ENCODE measurements at places on chromosomes 5 and 9.

GRCh38 chr5:86866036-86866435 is 248.3 kb downstream of the COX7C start:
- no peak for DNase-seq

- no peak for DNase-seq
Measured at GRCh38 chr9:71680189-71680980, 87.9 kb downstream of the CEMIP2 start.

GRCh38 chr9:112777914-112778313 is 27.4 kb downstream of the SNX30 start:
- DNase-seq = no peak

DNA sequence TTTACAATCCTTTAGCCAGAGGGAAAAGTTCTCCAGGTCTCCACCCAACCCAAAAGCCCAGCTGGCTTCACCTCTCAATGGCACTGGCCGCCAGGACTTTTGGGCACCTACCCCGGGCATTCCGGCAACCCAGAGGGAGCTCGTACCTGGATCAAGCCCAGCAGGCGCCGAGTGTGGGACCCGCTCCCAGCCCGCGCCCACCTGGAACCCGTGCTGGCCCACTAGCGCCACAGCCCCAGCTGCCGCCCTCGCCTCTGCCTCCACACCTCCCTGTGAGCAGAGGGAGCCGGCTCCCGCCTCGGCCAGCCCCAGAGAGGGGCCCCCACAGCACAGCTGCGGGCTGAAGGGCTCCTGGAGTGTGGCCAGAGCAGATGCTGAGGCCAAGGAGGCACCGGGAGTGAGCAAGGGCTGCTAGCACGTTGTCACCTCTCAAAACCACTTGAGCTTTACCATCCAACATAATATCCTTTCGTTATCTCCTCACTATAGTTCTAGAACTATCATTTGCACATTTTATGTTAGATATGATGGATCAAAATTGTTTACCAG is 69.7 kb downstream of the GCNT1 start:
- DNase-seq = no peak

DNA sequence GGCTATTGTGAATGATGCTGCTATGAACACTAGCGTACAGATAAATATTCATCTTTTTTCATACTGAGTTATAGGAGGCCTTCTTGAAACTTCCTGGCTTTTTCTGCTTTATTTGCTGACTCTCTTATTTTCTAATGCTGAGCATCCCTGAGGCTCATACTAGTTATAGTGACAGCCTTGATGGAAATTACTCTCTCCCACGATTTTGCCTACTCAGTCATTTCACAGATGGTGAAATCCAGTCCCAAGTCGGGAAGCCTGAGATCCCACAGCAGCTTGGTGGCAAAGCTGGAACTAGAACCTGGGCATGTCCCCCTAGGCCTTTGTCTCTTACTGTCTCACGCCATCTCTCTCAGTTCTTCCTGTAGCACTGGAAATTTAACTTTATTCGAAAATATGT is 22.4 kb downstream of the NANS start:
- DNase-seq = no peak

- no peak for DNase-seq
Measured at GRCh38 chr5:44942524-44943001, 133.8 kb downstream of the MRPS30 start.

- no peak for DNase-seq
Measured at GRCh38 chr5:176416965-176417364, 626 bp upstream of the CLTB start.

- DNase-seq = no peak
Measured at GRCh38 chr5:82894716-82895115, 182.5 kb downstream of the TMEM167A start.

GRCh38 chr5:11497651-11498050 is 406.6 kb downstream of the CTNND2 start:
- DNase-seq = no peak

DNA sequence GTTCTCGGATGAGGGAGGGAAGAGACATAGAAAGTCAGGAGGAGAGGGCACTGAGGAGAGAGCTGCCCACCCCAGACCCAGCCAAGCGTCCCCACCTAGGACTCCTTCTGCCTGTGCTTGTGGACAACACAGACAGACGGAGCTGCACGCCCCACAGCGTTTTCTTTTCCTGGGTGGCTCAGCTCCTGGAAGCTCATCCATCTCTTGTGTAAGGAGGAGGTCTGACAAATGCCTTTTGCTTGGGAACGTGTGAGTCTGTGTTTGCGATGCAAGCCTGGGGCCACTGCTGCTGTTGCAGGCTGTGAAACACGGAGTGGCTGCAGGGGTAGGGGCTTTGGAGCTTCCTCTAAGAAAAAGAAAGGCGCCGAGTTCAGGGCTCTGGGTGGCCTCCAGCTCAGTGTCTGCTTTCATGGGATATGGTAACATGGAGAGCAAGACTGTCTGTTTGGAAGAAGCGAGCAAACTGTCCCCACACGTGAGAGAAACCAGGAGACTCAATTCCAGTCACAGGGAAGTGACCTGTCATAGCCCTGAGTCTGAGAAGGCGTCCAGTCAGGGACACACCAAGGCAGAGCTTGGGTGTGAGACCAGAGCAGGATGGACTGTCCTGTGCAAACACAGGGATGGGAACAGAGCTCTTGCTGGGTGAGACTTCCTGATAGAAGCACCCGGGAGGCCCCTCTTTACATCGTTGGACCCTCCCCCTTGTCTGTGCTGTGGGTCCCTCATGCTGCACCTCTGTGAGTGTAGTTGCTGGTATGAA is 42.7 kb downstream of the GADD45G start:
- DNase-seq = no peak

DNA sequence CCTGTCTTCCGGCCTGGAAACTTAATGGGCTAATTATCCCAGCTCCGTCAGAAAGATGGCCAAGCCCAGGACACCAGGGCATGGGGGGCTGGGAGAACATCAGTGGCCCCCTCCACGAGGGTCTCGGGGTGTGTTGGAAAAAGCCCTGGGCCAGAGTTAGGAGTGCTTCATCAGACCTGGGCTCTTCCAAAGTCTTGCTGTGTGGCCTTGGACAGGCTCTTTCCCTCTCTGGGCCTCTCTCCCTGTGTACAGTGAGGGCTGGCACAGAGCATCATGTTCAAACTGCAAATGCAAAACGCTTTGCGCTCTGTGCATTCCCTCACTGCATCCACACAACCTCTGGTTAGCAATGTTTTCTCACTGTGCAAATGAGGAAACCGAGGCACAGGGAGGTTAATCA is 48.3 kb downstream of the ASS1 start:
- DNase-seq = no peak

DNA sequence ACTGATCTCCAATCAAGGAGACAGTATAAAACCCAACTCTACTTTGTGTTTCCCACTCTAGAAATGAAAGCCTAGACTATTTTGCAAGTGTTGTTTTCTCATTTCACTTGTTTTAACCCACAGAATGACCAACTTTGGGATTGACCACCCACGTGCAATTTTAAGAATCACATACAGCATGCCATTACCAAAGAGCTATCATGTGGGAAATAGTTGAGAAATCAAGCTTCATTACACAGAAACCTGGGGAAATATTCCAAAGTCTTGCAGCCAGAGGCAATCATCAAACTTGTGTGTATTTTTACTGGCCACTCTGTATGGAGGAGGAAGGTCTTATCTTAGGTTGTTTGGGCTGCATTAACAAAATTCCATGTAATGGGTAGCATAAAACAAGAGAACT is 451.4 kb upstream of the DAB2 start:
- DNase-seq = no peak

- DNase-seq = no peak
Measured at GRCh38 chr5:115374057-115374775, 77.8 kb upstream of the CCDC112 start.

DNA sequence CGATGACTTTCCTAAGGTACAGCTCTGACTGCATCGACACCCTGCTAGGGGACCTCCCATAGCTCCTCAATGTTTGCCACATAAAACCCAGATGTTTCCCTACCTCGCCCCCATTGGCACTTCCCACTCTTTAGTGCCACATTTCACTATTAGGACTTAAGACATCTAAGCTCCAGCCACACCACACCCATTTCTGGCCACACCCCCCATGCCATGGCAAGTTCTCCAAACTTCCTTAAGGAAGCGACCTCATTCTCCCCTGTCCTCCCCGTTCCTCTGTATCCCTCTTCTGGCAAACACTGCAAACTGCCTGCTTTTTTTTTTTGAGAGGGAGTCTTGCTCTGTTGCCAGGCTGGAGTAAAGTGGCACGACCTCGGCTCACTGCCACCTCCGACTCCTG is 62.9 kb downstream of the USP20 start:
- DNase-seq = no peak

All from T-helper 9 cell (primary cell).